Type B pancreatic cell (in vitro differentiated cells): ENCODE measurements at places on chromosomes 1 and 21. TPM values are rescaled to one million over a fixed set of nuclear protein-coding genes. Genes with fewer than 3 reads are reported as not detected.
A peak's percentile ranks its signal among the peaks of the same experiment; 100 is the strongest.

Gene BTBD8
- total RNA-seq, result 2.6 and 4.8 TPM in 2 replicates

GRCh38 chr1:198845271-198845670 is 206.4 kb downstream of the PTPRC start:
- no peak overlapping the region for H3K4me3 ChIP-seq
- H3K36me3 ChIP-seq, result peaks cover 22% of the 10 kb centered on the region
- no peaks in the 10 kb centered on the region for H3K27me3 ChIP-seq
- peaks cover 18% of the 10 kb centered on the region for H3K4me1 ChIP-seq

GRCh38 chr1:29251164-29252124 is 15.1 kb downstream of the PTPRU start:
- H3K36me3 ChIP-seq, result peaks cover 3% of the 10 kb centered on the region
- H3K27me3 ChIP-seq, result no peaks in the 10 kb centered on the region
- peaks cover 45% of the 10 kb centered on the region for H3K4me1 ChIP-seq
- DNase-seq, result no peak
- peak overlapping the region; percentile 36 for H3K27ac ChIP-seq

Gene LCE3E
- total RNA-seq, result not detected in 2 replicates

GRCh38 chr1:197677752-197678295 is 97.5 kb downstream of the DENND1B start:
- DNase-seq, result no peak
- no peak overlapping the region for H3K4me3 ChIP-seq
- H3K4me1 ChIP-seq, result peaks cover 15% of the 10 kb centered on the region
- no peak overlapping the region for H3K27ac ChIP-seq

GRCh38 chr1:39640861-39641260 is 1.4 kb upstream of the HEYL start:
- no peak overlapping the region for H3K27ac ChIP-seq
- DNase-seq, result no peak
- no peaks in the 10 kb centered on the region for H3K36me3 ChIP-seq
- no peak overlapping the region for H3K4me3 ChIP-seq
- H3K27me3 ChIP-seq, result peaks cover 66% of the 10 kb centered on the region
- peaks cover 22% of the 10 kb centered on the region for H3K4me1 ChIP-seq

GRCh38 chr1:58620259-58620658 is 43.2 kb upstream of the TACSTD2 start:
- H3K36me3 ChIP-seq, result no peaks in the 10 kb centered on the region
- H3K27me3 ChIP-seq, result no peaks in the 10 kb centered on the region
- no peak for DNase-seq
- peaks cover 16% of the 10 kb centered on the region for H3K4me1 ChIP-seq

GRCh38 chr1:19800076-19800804 is 524 bp upstream of the TMCO4 start:
- no peaks in the 10 kb centered on the region for H3K36me3 ChIP-seq
- H3K4me3 ChIP-seq, result peak overlapping the region; percentile 87
- H3K27ac ChIP-seq, result peak overlapping the region; percentile 91
- no peak for DNase-seq

Gene SH2D5
- total RNA-seq, result 1.2 and 1.4 TPM in 2 replicates

GRCh38 chr1:117871013-117871412 is 58.4 kb downstream of the GDAP2 start:
- no peak for DNase-seq
- H3K27ac ChIP-seq, result no peak overlapping the region
- peaks cover 53% of the 10 kb centered on the region for H3K36me3 ChIP-seq
- no peak overlapping the region for H3K4me3 ChIP-seq
- no peaks in the 10 kb centered on the region for H3K4me1 ChIP-seq
- H3K27me3 ChIP-seq, result no peaks in the 10 kb centered on the region

Gene SIPA1L2
- 35.6 and 45.6 TPM in 2 replicates for total RNA-seq

GRCh38 chr1:172724765-172725613 is 66.1 kb downstream of the FASLG start:
- DNase-seq, result no peak
- H3K36me3 ChIP-seq, result no peaks in the 10 kb centered on the region
- no peaks in the 10 kb centered on the region for H3K27me3 ChIP-seq
- H3K27ac ChIP-seq, result no peak overlapping the region
- H3K4me3 ChIP-seq, result no peak overlapping the region

GRCh38 chr1:220330265-220330664 is 58.0 kb upstream of the RAB3GAP2 start:
- no peak overlapping the region for H3K4me3 ChIP-seq
- H3K27ac ChIP-seq, result no peak overlapping the region
- H3K36me3 ChIP-seq, result no peaks in the 10 kb centered on the region
- no peaks in the 10 kb centered on the region for H3K27me3 ChIP-seq
- peaks cover 15% of the 10 kb centered on the region for H3K4me1 ChIP-seq
- no peak for DNase-seq

GRCh38 chr1:32864375-32865019 is 6.2 kb downstream of the FNDC5 start:
- H3K4me1 ChIP-seq, result peaks cover 11% of the 10 kb centered on the region
- peaks cover 26% of the 10 kb centered on the region for H3K36me3 ChIP-seq
- DNase-seq, result no peak
- peaks cover 8% of the 10 kb centered on the region for H3K27me3 ChIP-seq
- H3K27ac ChIP-seq, result no peak overlapping the region
- H3K4me3 ChIP-seq, result no peak overlapping the region

- H3K36me3 ChIP-seq, result peaks cover 17% of the 10 kb centered on the region
- no peaks in the 10 kb centered on the region for H3K27me3 ChIP-seq
- DNase-seq, result no peak
- H3K27ac ChIP-seq, result no peak overlapping the region
- H3K4me3 ChIP-seq, result no peak overlapping the region
Observed at GRCh38 chr1:214341932-214342331, 61.0 kb downstream of the SMYD2 start.

DNA sequence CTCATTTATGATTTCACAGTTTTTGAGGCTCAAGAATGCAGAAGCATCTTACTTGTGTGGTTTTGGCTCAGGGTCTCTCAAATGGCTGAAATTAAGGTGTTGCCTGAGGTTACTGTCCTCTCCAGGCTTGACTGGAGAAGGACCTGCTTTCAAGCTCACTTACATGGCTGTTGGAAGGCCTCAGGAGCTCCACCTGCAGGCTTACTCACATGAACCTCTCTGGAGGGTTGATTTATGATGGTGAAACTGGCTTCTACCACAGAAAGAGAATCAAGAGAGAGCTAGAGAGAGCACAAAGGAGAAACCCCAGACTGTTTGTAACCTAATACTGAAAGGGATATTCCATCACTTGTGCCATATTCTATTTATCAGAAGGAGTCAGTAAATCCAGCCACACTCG is 6.2 kb upstream of the KCNK2 start:
- no peaks in the 10 kb centered on the region for H3K36me3 ChIP-seq
- no peak overlapping the region for H3K4me3 ChIP-seq
- peaks cover 4% of the 10 kb centered on the region for H3K4me1 ChIP-seq
- H3K27ac ChIP-seq, result no peak overlapping the region

DNA sequence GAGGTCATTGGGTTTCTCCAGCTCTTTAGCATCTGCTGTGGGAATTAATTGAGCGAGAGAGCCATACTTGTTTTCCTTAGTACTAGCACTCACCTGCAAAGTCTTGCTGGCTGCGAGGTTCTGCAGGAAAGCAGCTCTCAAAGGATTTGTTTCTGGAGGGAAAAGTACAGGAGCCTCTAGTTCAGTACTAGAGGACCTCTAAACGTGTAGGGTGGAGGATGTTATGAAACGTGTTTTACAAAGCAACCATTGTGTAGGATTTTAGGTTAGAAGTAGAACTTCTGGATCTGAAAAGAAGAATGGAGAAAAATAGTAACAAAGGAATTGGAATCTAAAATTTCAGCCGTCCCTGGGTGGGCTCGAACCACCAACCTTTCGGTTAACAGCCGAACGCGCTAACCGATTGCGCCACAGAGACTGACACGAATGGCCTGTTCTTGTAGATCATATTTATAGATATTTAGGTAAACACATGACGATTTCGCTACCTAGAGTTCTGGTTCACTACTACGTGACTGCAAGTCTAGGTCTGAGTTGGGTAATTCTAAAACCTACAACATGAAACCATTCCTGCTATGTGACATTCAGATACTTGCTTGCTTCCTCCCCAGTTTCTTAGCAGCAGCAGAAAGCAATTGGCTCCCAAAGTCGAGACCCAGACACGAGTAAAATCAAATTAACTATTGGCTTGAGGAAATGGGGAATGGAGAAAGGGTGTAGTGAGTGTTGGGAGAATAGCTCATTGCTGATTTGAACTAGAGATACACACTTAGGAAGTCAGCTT is 60.2 kb upstream of the CFAP126 start:
- H3K27ac ChIP-seq, result peak overlapping the region; percentile 80
- H3K4me1 ChIP-seq, result peaks cover 5% of the 10 kb centered on the region
- H3K4me3 ChIP-seq, result peak overlapping the region; percentile 76
- no peaks in the 10 kb centered on the region for H3K36me3 ChIP-seq
- DNase-seq, result no peak

- peaks cover 32% of the 10 kb centered on the region for H3K4me1 ChIP-seq
- no peak for DNase-seq
- H3K36me3 ChIP-seq, result no peaks in the 10 kb centered on the region
- H3K4me3 ChIP-seq, result no peak overlapping the region
Observed at GRCh38 chr1:182785181-182785580, 4.4 kb upstream of the NPL start.

DNA sequence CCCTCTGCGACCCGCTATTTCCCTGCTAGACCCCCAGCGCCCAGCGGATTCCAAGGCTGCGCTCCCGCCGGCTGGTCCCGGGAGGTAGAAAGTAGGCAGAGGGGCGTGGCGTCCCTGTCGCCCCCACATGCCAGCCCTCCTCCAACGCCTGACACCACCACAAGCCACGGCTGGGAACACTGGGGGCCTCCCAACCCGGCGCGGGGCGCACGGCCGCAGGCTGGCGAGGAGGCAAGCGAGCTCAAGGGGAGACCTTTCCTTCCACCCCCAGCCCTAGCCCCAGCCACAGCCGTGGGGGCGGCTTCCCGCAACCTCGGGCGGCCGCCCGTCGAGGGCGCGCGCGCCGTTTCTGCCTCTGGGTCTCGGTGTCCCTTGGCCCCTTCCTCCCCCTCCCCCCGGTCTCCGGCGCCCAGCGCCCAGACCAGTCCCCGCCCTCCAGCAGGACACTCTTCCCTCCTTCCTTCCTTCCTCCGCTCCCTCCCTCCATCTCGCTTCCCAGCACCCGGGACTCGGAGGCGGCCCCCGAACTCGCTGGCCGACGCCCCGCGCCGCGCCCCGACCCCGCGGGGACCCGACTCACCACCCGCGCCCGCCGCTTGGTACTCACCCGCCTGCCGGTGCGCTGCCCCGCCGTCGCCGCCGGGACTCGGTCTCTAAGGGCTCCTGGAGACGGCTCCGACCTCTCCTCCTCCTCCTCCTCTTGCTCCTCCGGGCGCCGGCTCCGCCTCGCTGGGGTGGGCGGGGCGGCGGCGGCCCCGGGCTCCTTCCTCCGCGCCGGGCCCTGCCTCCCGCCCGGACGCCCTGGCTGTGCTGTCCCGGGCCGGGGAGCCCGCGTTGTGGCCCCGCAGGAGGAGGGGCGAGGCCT is at the start of gene GNG12:
Gene GNG12 (minus strand): TSS at position 731 of the 865 bp plus-strand sequence. CDS start 125,781 bp downstream, outside the sequence.
- H3K4me3 ChIP-seq, result peak within 1 kb of the TSS; percentile 97
- peak within 1 kb of the TSS; percentile 97 for H3K27ac ChIP-seq
- H3K27me3 ChIP-seq, result peaks cover 14% of the 10 kb centered on the region
- peaks cover 11% of the 10 kb centered on the region for H3K4me1 ChIP-seq
- DNase-seq, result peak; percentile 76
- no peaks in the 10 kb centered on the region for H3K36me3 ChIP-seq

DNA sequence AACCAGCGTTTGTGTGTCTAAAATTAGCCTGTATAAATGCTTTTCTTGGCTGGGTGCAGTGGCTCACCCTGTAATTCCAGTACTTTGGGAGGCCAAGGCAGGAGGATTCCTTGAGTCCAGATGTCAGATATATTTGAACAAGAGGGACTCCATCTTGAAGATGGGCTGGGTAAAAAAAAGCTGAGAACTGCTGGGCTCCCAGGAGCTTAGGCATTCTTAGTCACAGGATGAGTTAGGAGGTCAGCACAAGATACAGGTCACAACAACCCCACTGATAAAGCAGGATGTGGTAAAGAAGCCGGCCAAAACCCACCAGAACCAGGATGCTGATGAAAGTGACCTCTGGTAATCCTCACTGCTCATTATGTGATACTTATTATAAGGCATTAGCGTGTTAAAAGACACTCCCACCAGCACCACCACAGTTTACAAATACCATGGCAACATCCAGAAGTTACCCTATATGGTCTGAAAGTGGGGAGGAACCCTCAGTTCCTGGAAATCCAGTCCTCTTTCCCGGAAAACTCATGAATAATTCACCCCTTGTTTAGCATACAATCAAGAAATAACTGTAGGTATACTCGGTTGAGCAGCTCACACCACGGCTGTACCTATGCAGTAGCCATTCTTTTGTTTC is 36.2 kb upstream of the ZNF496 start:
- H3K4me3 ChIP-seq, result no peak overlapping the region
- DNase-seq, result no peak
- peaks cover 4% of the 10 kb centered on the region for H3K27me3 ChIP-seq

DNA sequence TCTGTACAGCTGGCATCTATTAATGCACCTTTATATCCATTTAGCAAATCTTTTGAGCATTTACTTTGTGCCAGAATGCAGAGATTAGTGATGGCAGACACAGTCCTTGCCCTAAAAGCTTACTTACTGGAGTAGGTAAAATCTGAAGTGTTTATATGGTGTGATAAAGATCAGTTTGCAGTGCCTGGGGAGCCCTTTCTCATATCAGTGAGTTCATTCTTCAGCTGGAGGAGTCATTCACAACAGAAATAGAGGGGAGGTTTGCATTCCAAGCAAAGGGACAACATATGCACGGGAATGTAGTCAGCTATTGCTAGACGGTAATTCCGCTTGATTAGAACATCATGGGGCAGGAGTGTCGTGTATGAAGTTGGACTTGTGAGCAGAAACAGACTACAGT is 8.4 kb downstream of the SLC35F3 start:
- no peaks in the 10 kb centered on the region for H3K36me3 ChIP-seq
- H3K27me3 ChIP-seq, result peaks cover 52% of the 10 kb centered on the region
- no peak overlapping the region for H3K4me3 ChIP-seq
- H3K27ac ChIP-seq, result no peak overlapping the region

Gene COL11A1
- total RNA-seq, result 1.2 and 58.3 TPM in 2 replicates

GRCh38 chr1:28867850-28868249 is 46.5 kb upstream of the EPB41 start:
- H3K27me3 ChIP-seq, result peaks cover 7% of the 10 kb centered on the region
- no peak overlapping the region for H3K4me3 ChIP-seq
- DNase-seq, result no peak

DNA sequence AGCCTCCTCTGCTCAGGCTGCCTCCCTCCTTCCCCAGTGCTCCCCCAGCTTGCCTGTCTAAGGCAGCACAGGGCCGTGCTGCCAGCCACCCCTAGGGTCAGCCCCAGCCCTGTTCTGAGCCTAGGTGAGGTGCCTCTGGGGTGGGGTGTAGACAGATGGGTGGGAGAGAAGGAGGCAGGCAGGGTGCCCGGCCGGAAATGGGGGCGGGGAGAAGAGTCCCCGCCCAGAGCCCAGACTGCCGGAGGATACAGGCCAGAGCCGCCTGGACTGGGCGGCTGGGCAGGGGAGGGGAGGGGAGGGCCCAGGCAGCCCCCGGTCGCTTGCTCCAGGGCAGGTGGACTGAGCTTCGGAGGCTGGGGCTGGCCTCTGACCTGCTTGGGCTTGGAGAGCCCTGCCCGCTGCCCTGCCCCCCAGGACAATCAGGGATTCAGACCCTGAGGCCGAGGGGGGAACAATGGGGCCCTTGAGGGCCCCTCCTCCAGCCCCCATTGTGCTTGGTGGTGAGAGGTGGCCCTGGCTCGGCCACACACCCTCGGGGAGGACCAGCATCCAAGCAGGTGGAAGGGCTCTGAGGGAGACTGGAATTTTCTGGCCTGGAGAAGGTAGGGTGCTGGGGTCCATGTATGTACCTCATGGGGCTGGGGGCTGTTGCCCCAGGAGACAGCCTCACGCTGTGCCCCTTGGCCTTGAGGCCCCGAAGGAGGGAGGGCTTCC is at the start of gene GJC2:
Gene GJC2 (plus strand): TSS at position 525 of the 714 bp plus-strand sequence. CDS start 7,829 bp downstream, outside the sequence.
- H3K27me3 ChIP-seq, result no peaks in the 10 kb centered on the region
- no peaks in the 10 kb centered on the region for H3K36me3 ChIP-seq
- H3K27ac ChIP-seq, result no peak within 1 kb of the TSS
- no peak for DNase-seq
- H3K4me3 ChIP-seq, result no peak within 1 kb of the TSS

Gene ZNF593OS
- not detected in 2 replicates for total RNA-seq

Gene MSH4
- 0.58 and 0.64 TPM in 2 replicates for total RNA-seq
